ENCODE measurements at places on chromosomes 5 and 9. TPM values are rescaled to one million over a fixed set of nuclear protein-coding genes. Genes with fewer than 3 reads are reported as not detected.

Gene SHOC1
- total RNA-seq: 0.07 TPM

Gene UGCG
- 100 TPM for total RNA-seq

Gene MIGA2
- 26.9 TPM for total RNA-seq

Gene CNTFR
- total RNA-seq: not detected

Gene PDE6A
- total RNA-seq: not detected

Gene ASB6
- 19.8 TPM for total RNA-seq

Gene PRR16
- 0.36 TPM for total RNA-seq

Gene GRXCR2
- total RNA-seq: not detected

Gene CMYA5
- total RNA-seq: 0.34 TPM

Gene PCDHGB1
- total RNA-seq: 0.34 TPM

Gene PAPPA
- total RNA-seq: 0.68 TPM

Gene CDHR2
- total RNA-seq: under 0.01 TPM

Gene IFNK
- total RNA-seq: not detected

Gene IL31RA
- total RNA-seq: 0.93 TPM

Gene SLC25A2
- total RNA-seq: not detected

Gene CATSPER3
- total RNA-seq: 0.21 TPM

Gene SEMA5A
- 1.8 TPM for total RNA-seq

Gene AOPEP
- total RNA-seq: 91.2 TPM

Gene MTAP
- 81.4 TPM for total RNA-seq

Gene TIFAB
- total RNA-seq: not detected

Gene OCLN
- total RNA-seq: 148 TPM

Gene CD180
- total RNA-seq: not detected

Gene CCL27
- total RNA-seq: 0.34 TPM

Gene GFI1B
- not detected for total RNA-seq

Gene SEPTIN8
- total RNA-seq: 43.4 TPM

Gene PAX5
- total RNA-seq: not detected

Gene IFNA13
- total RNA-seq: not detected

Gene NR5A1
- total RNA-seq: not detected

Gene AK3
- total RNA-seq: 56.5 TPM

Gene LYSMD3
- total RNA-seq: 31.4 TPM

Gene CD72
- total RNA-seq: 1.0 TPM

Gene IFNA10
- not detected for total RNA-seq

Gene ADAMTS16
- not detected for total RNA-seq

Gene PNPLA7
- total RNA-seq: under 0.01 TPM

Gene NXNL2
- under 0.01 TPM for total RNA-seq

Gene MED7
- total RNA-seq: 9.7 TPM

Gene SPAG8
- not detected for total RNA-seq

Data from nasal cavity respiratory epithelium epithelial cell of viscerocranial mucosa (primary cell).